ENCODE measurements at places on chromosomes 7 and 10. TPM values are rescaled to one million over a fixed set of nuclear protein-coding genes. Genes with fewer than 3 reads are reported as not detected.

CFAP70 gene
- 1.8 TPM for total RNA-seq

OR9A2 gene
- 0.41 TPM for total RNA-seq

FAM237B gene
- total RNA-seq = not detected

EIF5AL1 gene
- total RNA-seq = 0.10 TPM

TFEC gene
- 1.5 TPM for total RNA-seq

RBP4 gene
- total RNA-seq = 2.8 TPM

SYT15 gene
- 1.1 TPM for total RNA-seq

AKR1C1 gene
- 5.4 TPM for total RNA-seq

SMURF1 gene
- total RNA-seq = 16.5 TPM

SLC26A3 gene
- not detected for total RNA-seq

CTAGE4 gene
- total RNA-seq = 4.7 TPM

HOXA13 gene
- not detected for total RNA-seq
